ENCODE measurements at places on chromosomes 7 and 10.

DNA sequence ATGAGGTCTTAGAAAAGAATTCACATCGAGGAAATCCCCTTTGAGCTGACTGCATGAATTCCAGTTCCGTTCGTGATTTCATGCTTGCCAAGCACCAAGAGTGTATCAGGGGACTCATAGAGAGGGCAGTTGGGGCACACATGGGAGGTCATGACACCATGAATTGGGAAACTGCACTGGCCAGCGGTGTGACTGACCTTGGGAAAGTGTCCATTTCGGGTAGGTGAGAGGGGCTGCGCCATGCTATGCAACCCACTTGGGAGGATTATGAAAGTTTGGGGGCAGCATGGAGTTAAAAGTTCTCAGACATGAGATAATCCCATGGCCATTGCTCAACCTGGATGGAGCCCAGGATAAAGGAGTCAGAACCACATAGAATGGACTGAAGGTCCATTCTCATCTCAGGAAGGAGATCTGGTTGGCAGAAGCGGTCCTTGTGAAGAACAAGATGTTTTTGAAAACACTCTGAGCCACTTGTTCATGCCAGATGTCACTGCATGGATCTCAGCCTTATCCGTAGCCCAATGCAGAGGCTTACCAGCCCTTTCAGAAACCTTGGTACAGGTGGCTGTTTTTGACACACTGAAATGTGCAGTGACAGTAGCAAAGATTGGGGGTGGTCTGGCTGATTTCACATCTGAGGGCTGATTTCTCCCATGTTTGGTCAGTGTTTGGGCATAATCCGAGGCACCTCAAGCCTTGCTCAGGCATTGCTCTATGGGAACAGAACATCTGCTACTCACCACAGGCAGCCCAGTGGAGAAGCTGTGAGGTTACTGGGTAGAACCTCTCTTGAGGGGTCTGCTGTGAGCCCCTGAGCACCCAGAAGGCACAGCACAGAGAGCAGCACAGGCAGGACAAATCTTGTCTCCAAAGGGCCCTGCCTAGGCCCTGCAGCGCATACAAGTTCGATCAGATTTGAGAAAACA lies 252.3 kb downstream of the CXCL12 start:
- no peak for ATAC-seq

- ATAC-seq: peak; percentile 69
Observed at GRCh38 chr10:49569031-49569631, 30.2 kb upstream of the ERCC6 start.

GRCh38 chr10:81414038-81414437 lies 461.0 kb upstream of the NRG3 start:
- no peak for ATAC-seq

DNA sequence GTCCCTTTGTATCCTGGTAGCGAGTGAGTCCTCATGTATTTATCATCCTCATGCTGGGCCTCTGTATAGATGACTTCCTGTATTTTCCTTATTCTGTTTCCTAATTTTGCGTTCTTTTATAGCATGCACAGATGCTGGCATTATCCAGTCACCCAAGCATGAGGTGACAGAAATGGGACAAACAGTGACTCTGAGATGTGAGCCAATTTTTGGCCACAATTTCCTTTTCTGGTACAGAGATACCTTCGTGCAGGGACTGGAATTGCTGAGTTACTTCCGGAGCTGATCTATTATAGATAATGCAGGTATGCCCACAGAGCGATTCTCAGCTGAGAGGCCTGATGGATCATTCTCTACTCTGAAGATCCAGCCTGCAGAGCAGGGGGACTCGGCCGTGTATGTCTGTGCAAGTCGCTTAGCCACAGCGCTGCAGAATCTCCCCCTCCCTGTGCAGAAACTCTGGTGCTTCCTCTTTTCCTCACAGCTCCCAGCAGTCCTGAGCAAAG lies 183.1 kb upstream of the PRSS58 start:
- ATAC-seq: no peak

DNA sequence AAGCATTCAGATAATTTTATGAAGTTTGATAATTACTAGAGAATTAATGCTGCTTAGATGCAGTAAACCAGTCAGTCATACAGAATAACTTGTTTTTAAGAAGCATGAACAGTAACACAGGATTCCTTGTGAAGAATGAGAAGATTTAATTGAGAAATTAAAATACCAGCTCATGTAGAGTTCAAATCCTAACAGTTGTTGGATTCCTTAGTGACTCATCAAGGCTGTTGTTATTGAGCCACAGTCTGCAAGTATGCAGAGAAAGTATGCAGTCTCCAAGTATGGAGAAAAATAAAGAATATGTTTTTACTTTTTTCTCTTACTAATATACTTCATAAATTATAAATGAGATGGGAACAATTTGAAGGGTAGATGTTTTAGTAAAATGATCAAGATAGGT lies 30.2 kb upstream of the CYP26C1 start:
- no peak for ATAC-seq

DNA sequence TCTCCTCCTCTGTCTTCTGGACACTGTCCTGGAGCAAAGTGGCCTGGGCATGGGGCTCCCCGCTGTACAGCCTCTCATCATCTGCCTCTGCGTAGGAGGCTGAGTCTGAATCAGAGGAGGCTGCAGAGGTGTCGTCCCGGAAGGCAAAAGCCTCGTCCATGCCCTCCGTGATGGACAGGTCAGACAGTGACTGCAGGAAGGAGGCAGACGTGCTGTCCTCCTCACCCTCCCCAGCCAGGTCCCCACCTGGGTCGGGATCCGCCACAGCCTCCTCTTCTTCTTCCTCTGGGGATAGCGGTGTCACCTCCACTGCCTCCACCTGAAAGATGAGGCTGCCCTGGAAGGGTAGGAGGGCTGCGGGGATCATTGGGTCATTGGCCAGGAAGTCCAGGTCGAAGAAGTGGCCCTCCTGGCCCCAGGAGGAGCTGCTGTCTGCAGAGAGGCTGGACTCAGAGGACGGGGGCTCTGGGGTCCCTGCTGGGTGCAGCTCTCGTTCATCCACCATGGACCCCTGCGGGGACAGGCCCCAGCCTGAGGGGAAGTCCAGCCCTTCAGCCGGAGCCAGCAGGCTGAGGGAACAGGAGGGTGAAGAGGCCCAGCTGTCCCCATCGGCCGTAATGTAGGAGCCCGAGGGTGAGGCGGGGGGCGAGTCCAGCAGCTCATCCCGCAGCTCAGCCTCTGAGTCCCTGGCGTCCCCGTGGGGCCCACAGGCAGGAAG lies 3.7 kb downstream of the NACAD start:
- ATAC-seq: no peak

GRCh38 chr10:89454561-89455347 lies 40.4 kb downstream of the IFIT5 start:
- ATAC-seq: no peak

GRCh38 chr10:77699080-77699645 lies 61.6 kb upstream of the KCNMA1 start:
- ATAC-seq: no peak

- no peak for ATAC-seq
Observed at GRCh38 chr10:110207805-110208613, 604 bp downstream of the MXI1 start.

- ATAC-seq: no peak
Observed at GRCh38 chr7:1855725-1856160, 185.7 kb downstream of the ELFN1 start.

GRCh38 chr7:27151931-27152815 lies at the start of gene HOXA3:
TSS of gene HOXA3 (minus strand) at chr7:27152583. CDS start at chr7:27110640, 41,943 bp downstream.
- ATAC-seq: no peak

DNA sequence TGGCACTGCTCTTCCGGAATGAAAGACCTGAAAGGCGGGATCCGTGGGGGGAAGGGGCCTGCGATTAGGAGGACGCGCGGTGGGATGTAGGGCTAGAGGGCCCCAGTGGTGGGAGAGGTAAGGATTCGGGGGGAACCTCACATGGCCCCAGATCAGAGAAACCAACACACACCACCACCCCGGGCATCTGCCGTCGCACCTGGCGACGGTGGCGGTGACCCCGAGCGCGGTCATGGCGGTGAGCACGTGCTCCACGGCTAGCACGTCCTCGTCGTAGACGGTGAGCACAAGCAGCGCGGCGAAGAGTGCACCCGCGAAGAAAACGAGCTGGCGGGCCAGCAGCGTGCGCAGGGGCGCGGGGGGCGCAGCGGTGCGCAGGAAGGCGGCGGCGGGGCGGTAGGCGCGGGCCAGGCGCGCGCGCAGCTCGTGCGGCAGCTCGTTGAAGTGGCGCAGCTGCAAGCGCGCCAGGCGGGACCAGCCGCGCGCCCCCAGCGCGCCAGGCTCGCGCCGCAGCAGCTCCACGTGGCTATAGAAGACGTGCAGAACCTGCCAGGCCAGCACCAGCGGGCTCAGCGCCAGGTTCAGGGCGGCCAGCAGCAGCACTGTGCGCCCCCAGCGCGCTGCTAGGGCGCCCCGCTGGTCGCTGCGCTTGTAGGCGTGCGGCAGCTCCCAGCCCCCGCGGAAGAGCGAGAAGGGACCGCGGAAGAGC lies 5.7 kb downstream of the ATG9B start:
- ATAC-seq: peak; percentile 47

DNA sequence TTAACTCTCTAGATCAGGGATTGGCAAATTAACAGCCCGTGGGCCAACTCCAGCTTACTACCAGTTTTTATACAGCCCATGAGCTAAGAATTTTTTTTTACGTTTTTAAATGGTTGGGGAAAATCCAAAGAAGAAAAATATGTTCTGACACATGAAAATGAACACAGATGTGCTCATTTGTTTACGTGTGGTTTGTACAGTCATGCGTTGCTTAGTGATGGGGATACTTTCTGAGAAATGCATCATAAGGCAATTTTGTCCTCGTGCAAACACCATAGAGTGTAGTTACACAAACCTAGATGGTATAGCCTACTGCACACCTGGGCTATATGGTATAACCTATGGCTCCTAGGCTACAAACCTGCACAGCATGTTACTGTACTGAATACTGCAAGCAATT lies 8.3 kb upstream of the SMKR1 start:
- no peak for ATAC-seq

DNA sequence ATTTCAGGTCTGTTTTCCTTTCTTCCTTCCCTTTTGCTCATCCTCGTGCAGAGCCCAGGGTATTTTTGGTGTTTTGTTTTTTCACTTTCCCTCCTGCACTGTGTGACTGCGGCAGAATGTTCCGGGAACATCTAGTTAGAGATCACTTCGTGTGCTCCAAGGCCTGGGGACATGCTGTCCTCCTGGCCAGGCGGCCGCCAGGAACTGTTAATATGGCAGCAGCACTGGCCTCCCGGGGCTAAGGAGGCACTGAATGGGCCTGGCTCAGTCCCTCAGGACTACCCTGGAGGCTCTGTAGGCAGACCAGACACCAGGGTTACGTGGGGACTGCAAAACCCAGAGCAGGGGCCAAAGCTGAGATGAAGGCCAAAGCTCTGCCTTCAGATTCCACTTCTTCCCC lies 43.1 kb upstream of the TCF7L2 start:
- ATAC-seq: no peak

- no peak for ATAC-seq
Observed at GRCh38 chr10:122649903-122650302, 49.7 kb downstream of the C10orf120 start.

DNA sequence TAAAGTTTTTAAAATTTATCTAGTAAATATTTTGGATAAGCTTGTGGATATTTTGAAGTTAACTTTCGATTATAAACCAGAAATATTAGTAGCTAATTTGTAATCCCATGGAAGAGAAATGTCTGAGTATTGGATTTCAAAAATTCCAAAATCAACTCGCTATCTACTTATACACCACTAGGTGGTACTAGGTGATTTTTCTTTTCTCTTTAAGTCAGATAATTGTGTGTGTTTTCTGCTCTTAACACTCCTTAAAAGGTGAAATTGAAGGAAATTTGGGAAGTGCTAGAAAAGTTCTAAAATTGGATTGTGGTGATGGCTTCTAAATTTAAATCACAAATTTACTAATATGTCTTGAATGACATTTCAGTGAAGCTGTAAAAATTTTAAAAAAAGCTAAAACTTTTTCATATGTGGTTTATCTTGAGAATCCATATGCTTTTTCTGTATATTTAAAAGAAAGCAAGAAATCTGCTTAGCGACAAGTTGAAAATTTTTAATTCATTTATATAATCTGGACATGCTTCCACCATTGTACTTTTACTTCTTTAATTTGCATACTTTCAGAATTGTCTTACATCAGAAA lies 90.2 kb downstream of the IPMK start:
- no peak for ATAC-seq

GRCh38 chr7:17408245-17408903 lies 109.9 kb downstream of the AHR start:
- ATAC-seq: peak; percentile 97

DNA sequence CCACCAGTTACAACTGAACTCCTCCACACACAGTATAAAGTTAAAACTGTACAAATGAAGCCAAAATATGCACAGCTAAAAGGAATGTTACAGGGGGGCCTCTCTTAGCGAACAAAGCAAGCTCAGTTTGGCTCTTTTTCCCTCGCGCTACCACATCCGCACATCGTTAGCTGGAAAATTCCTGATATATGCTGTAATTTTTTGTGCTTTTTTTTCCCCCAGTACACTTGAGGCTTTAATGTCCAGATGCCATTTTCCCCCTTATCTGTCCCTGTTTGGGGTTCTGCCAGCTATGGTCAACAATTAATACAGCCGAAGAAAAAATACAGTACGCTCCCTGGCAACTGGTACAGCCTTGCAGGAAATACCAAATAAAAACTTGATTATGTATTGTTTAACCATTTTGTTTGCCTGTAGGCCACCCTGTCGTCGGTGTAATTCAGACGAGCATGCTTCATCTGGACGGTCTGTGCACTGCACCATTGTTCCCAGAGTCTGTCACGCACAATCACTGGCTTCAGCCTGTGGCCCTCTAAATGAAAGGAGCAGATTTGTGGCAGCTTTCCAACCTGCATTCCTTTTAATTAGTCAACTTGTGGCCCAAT lies 108.1 kb upstream of the FAM133B start:
- ATAC-seq: peak; percentile 64

GRCh38 chr7:6294839-6295238 lies 22.4 kb upstream of the CYTH3 start:
- no peak for ATAC-seq
